Liver (tissue), 10 donors: ENCODE measurements at places on chromosomes 3 and 15. TPM values are rescaled to one million over a fixed set of nuclear protein-coding genes. Genes with fewer than 3 reads are reported as not detected.

The SERPINI2 gene
- not detected for total RNA-seq

The HHATL gene
- 0.17 TPM for total RNA-seq

The SCG5 gene
- 7.5 TPM for total RNA-seq

The SLC27A2 gene
- 80.2 TPM for total RNA-seq

The RAB6B gene
- 2.8 TPM for total RNA-seq

DNA sequence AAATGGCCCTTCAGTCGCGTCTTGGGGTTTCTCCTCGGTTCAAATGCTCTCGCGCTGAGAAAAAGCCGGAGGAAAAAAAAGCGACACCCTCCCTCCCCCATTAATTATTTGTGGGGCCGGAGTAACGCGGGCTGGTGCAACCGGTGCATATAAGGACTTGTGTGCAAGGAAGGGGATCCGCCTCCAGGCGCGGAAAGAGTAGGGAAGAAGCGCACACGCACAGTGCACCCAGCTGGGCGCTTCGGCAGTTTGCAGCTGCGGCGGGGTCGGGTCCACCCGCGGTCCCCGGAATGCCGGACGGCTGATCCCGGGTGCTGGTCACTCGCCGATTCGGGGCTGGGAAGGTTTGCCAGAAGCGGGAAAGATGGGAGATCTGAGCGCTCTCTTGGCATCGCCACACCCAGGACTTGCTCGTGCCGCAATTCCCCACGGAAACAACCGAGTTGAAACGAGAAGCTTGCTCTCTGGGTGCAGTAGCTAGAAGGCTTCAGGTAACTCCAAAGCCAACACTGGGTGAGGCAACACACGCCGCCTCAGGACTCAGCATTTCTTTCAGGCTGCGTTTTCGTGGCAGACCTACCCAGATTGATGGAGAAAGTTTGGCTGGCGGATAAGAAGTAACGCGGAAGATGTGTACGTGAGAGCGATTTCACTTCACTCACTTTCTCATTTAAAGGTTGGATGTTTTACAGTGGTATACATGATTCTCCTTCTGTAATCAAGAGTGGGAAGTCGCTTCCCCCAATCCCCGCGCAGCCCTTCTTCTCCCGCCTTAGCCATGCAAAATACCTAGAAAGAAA, 720 bp upstream of the TNIK start:
- DNase-seq, result peak; percentile 58

GRCh38 chr3:184375747-184376461, 2.1 kb downstream of the THPO start:
- no peak for DNase-seq

DNA sequence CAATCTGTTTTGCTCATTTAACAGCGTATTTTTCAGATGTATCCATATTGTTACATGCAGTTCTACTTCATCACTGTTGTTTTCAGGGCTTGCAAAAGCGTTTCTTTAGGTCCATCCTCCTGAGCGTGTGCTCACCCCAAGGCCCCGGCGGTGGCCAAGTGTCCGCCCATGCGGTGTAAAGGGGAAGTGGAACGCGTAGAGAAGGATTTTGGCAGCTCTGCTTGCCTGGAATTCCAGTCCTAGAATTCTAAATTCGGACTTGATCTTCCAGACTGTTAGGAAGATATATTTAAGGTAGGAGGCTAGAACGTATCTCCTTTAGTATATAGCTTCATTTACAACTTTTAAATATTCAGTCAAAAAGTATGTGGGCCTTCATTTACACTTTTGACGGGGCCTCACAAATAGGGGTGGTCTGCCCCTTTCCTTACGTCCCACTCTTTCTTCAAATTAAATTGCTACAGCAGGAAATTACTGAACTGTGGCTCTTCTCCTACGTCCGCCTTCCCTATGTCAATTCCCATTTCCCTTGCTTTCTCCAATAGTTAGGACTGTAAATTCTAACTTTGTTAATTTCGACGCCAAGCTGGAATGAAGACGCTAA, 609 bp upstream of the TBC1D23 start:
- no peak for DNase-seq

- DNase-seq, result no peak
Observed at GRCh38 chr3:127767126-127767525, 55.2 kb downstream of the MGLL start.

GRCh38 chr15:41553731-41554130, 5.3 kb upstream of the TYRO3 start:
- no peak for DNase-seq

DNA sequence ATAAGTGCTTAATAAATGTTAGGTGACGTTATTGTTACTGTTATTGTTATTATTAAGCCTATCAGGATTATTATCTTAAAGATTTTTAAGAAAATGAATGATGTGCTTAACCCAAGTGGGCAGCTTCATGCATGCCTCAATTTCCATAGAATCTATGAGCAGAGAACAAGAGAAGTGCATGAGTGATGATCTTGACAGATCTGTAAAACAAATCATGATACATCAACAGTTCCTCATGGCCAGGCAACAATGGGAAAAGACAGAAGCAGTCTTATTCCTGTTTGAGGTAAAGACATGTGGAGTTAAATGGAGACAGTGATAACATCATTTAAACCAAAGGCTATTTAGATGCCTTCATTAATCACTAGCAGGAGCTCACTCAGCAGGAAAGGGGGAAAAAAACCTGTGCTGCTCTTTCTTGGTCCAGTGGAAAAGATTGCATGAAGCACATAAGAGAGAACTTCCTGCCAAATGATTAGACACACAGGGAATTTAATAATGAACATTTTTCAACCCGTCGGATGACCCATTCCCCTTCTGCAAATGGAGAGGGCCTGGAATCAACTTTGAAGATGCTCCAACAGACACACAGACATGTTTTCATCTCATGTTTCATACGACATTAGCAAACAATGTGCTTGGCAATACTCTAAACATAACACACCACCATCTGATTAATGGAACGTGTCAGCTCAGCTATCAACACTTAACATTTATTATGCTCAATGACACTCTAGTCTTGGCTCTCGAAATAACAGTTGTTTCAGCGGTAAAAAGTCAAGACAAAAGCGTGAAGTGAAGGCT, 212.2 kb upstream of the LRRN1 start:
- DNase-seq, result no peak

DNA sequence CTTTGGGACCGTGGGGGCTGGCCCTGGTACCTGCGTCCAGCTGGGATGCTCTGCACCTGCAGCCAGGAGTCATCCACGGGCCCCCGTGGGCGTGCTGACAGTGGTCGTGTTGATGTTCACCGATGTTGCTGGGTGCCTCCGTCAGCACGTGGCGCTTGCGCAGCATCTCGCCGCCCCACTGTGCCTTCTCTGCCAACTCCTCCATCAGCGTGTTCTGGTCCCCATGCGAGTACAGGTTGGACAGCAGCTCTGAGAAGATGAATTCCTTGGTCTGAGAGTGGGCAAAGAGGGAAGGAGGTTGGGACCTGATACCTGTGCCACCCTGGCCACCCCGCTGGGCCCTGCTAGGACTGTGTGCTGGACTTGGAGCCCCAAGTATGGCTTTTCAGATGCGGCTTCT, 61.4 kb downstream of the ADAMTS7 start:
- no peak for DNase-seq

DNA sequence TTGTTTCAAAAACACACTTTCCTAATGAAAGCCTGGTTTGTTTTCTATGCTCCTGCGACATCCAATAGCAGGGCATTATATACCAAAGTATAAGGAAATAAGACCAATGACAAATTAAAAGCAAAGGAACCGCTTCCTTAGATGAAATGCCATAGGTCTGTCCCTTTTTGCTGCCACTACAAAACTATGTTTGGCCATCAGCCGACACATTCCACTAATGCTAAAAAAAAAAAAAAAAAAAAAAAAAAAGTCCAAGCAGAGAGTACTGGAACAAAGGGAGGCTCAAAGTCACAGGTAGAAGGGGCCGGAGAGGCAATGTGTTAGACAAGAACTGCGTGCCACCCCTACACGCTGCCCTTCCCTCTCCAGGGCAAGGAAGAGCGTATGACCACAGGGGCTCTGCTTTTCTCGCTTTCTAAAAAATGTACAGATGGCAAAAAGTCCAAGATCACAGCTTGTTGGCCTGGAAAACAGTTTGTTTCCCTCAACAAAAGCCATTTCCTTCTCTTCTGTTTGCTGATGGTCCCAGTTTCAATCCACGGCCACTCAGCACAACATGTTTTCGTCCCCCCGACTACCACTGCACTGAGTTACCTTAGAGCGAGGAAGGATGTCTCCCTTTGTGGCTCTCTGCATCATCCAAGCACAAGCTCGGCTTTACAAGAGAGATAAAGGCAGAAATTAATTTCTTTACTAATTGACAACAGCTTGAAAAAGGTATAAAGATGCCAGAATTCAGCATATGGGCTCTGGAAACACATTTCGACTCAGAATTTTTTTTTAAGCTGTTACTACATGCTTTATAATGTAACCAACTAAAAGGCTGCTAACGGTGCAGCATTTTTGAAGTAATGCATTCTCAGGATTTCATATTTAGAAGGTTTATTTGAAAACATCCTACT, 70.8 kb downstream of the ABTB1 start:
- DNase-seq, result no peak

- peak; percentile 28 for DNase-seq
Observed at GRCh38 chr15:40046721-40047414, 7.9 kb upstream of the SRP14 start.

- DNase-seq, result no peak
Observed at GRCh38 chr3:31252216-31253185, 280.2 kb upstream of the STT3B start.

DNA sequence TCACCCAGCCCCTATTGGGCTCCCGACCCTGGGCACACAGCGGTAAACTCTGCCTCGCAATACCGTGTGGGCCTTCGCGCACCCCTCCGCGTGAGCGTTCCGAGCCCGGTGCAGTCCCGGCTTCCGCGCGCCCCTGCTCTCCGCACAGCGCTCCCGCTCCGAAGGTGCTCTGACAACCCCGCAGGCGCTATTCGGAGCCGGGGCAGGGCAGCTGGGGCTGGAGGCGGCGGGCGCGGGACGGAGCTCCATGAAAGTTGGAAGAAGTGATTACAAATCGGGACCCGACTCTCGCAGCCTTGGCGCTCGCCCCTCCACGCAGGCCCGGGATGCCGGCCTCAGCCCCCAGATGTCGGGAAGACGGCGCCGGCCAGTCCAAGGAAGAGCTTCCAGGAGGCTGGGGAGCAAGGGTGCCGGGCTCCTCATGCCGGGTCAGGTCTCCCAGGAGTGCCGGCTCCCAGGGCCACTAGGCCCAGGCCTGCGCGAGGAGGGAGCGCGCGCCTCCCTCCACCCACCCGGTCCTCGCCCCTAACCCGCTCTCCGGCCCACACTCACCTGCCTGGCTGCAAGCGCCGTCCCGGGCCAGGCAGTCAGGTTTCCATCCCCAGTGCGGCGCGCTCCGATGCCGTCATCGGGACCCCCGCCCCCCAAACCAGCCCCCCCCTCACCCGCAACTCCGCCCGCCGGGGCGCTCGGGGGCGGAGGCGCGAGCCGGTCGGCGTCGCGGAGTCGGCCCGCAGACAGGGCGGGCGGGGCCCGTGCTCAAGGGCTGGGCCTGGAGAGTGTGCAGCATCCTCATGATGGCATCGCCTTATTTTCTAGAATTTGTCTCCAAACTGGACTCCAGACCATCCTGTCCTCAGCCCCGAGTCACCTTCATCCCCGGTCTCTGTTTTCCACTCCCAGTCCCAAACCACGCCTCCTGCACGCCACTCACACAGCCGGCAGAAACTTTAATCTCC, at the start of gene KIF7:
TSS of gene KIF7 (minus strand) at position 621 of the 959 bp plus-strand sequence. CDS start 2,537 bp downstream, outside the sequence.
- no peak for DNase-seq

DNA sequence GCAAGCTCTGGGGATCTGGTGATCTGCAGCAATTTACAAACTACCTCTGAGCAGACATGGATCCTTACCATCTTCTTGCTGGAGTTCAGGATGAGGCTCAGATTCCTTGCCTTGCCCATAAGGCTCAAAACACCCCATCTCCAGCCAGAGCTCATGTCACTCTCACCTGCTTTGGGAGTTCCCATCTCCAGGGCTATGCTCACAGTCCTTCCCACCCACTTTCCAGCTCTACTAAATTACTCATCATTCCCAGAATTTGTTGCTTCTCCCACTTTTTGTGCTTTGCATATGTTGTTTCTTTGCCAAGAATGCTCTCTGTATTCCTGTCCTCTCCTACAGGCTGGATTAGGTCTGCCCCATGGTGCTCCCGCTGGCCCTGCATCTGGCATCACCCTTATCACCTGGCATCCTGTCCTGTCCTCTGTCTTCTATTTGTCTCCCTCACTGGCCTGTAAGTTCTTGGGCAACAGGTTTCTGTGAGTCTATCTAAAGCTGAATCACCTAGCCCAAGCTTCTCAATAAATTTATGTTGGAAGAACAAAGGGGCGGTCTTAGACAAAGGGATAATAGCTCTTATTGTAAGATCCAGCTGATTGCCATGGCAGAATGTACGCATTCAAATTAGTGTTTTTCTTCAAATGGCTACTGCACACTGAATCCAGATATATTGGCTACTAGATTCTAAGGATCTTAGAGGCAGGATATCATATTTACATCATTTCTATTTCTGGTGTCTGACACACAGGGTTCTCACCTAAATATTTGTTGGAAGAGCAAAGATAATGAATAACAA, 179.2 kb downstream of the CLSTN2 start:
- DNase-seq, result no peak

GRCh38 chr15:55627730-55628368, 39.7 kb upstream of the PYGO1 start:
- DNase-seq, result no peak

DNA sequence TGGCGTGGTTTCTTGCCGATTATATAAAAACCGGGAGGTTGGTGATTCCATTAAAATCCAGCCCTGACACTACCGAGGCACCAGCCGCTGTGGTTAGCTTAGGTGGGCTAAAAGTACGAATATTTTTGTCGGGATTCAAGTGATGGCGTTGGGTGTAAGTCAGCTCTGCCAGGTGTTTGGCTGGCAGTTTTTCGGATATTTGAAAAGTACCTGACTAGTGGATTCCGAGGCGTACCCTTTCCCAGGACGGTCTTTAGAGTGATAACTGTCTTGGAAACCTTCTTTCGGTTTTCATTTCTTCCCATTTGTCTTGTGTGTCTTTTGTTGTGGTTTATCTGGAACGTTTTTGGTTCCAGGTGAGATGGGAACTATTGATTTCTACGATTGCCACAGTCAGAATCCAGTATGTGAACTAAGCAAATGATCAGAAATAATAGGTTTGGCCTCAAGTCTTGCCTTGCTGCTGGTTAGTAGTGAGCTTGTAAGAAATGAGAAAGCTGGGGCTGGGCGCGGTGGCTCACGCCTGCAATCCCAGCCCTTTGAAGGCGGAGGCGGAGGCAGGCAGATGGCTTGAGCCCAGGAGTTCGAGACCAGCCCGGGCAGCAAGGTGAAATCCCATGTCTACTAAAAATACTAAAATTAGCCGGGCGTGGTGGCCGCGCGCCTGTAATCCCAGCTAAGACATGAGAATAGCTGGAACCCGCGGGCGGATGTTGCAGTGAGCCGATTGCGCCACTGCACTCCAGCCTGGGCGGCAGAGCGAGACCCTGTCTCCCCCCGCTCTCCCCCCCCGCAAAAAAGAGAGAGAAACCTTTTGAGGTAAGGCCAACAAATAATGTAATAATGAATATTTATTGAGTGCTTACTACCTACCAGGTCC, 1.4 kb downstream of the FYTTD1 start:
- peak; percentile 37 for DNase-seq
